Aorta (tissue), 5 donors: ENCODE measurements at places on chromosomes 1 and 21.

DNA sequence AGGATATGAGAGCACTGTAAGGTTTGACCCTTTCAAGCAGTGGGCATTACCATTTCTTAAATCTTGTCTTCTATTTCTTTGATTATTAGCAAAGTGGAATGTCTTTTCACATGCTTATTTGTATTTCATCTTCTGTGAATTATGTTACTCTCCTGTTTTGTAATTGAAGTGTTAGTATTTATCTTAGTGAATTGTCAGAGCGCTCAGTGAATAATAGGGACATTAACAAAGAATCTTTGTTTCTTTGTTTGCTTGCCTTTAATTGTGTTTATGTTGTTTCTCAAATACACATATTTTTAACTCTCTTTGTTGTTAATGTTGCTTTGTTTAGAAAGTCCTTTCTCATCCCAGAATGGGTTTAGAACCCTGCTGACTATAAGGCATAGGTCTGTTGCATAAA, 259.3 kb downstream of the RRAGC start:
- DNase-seq, result no peak

DNA sequence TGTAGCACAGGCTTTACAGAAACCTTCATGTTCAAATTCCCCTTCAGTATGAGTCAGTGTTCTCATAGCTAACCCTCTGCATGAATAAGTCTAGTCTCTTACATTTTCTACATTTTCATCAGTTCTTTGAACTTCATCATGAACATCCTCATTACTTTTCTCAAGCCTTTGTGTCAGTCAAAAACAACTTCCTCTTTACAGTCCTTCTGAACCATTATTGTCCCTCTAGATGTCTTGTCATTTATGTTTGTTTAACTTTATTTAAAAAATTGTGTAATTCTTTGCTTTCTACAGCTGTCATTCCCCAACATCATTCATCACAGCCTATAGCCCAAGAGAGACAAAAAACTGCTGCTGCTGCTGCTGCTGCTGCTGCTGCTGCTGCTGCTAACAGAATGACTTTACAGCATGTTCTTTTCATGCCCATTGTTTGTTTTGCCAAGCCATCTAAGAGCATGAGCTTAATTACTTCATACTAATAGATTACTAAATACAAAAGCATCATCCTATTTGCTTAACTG, 133.1 kb downstream of the LRRC40 start:
- DNase-seq, result no peak

- peak; percentile 72 for DNase-seq
Observed at GRCh38 chr1:79982211-79982610, 975.7 kb upstream of the ADGRL4 start.

- peak; percentile 84 for DNase-seq
Observed at GRCh38 chr1:207848234-207848633, 62.7 kb downstream of the CD34 start.

DNA sequence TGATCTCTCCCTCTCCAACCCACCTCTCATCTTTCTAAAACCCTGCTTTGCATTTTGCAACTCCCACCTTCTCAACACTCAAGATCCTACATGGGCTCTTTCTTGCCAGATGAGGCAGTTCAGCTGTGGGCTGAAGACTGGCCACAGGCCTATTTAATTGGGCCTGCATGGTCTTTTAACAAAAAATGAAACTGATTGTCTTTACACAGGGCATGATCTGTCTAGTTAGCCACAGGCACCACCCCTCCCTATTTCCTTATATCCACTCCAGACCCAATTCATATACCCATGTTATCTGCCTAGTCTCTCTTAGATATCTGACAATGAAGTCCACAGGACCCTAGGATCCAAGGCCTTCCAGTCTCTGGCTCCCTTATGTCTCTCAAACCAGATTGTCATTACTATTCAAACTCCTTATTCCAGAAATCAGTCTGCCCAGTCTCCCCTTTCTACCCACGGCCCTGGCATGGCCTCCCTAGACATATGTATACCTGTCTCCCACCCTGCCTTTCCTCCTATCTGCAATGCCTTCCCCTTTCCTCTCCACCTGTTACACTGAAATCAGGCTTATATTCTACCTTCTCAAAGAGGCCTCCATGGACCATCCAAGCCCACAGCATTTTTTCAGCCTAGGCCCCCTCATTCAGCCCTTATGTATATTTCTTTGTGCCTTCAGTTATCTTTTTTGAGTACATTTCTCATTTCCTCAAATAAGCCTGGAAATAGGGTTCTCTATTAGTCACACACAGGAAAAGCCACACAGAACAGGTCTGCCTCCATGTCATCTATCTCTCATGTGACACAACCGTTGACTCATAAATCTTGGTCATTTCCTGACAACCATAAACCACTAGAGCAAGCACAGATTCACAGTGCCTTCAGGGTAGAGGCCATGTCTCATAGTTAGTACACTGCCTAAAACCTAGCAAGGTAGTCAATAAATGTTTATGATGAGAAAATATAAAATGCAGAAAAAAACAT, 39.0 kb downstream of the LPAR3 start:
- no peak for DNase-seq

DNA sequence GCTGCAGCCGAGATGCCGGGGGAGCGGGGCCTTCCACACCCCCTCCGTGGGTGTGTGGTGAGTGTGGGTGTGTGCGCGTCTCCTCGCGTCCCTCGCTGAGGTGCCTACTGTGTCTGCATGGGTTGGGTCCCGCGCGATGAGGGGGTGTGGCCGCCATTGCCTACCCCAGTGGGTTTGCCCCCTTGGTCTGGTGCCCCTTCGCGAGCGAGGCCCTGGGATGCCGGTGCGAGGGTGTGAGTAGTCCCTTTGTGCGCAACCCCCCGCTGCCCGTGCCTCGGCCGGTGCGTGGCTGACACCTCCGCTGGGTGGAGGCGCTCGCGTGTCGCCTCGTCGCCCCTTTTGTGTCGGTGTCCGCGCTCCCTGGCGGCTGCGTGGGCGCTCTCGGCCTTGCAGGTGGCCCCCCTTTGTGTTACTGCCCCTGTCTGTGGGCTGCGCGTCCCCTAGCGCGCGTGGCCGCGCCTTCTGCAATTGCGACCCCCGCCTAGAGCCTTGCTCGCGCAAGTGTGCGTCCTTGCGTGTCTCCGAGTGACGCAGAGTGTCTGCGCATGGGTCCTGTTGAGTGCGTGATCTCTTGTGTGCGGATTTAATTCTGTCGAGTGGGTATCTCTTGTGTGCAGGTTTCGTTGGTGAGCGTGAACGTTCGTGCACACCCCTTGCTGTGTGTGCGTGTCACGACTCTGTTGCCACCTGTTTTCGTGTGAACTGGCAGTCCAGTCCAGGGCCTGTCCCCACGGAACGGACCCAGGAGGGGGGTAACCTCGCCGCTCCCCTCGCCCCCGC, 553 bp downstream of the TTC3 start:
- peak; percentile 79 for DNase-seq

DNA sequence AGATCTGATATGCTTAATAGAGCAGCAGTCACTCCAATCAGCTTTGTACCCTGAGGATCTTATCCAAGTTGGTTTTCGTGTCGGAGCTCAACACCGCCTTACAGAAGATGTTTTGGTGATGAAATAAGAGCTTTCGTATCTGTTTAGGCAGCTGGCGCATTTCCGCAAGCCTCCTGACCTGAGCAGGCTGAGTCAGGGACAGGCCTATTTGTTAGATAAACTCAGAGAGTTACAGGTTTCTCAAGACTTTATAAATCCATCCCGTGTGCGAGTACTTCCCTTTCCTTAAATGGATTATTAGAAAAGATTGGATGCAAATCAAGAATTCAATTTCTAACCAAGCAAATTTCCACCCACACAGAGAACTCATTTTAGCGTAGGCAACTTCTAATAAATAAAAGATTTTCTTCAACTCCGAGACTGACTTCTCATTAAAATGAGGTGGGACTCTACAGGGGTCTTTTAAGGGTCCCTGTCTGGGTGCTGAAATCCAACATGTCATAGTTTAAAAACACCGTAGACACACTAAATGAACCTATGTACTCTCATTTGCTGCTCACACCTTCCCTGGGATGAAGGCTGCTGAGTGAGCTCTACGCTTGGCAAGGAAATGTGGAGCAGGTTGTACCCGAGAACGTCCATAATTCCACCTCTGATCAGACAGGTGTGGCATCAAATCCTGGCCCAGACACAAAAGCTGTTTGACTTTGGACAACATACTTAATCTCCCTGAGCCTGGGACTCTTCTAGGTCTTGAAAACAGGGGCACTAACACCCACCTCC, 106.9 kb upstream of the F3 start:
- peak; percentile 88 for DNase-seq

DNA sequence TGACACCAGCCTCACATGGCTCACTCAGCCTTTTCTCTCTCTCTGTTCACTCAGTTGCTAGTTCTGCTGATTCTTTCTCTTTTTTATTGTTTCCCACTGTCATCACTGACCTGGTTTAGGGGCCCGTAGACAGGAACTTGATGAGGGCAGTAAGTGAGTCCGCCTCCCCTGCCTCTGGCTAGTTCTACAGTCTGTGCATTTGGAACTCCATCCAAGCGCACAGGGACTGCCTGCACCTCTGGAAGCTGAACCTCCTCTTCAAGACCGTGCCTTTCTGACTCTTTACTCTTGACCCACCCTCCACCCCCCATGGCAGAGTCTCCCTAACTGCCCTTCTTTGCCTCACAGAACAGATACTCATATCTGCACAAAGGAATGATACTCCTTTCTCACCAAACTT, 4.2 kb downstream of the TENT5C start:
- DNase-seq, result no peak

DNA sequence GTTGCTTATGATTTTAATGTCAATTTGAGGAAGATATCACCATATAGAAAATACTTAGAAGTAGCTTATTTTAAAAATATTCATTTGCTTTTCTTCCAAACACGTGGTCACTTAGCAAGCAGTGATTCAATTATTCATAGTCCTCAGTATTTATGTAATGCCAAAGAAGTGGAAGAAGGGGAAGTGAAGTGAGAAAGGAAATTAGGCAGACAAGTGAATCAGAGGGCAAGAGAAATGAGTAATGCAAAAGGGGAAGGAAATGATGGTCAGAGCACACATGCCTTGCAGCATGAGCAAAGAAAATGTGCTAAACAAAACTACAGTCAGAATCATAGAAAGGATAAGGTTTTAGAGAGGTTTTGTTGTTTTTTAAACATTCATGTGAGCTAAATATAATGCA, 31.8 kb downstream of the SDCCAG8 start:
- DNase-seq, result no peak

- peak; percentile 91 for DNase-seq
Observed at GRCh38 chr1:9455487-9456234, 83.6 kb upstream of the SLC25A33 start.

- no peak for DNase-seq
Observed at GRCh38 chr21:38875694-38876492, 70.2 kb downstream of the ETS2 start.
